ENCODE measurements at places on chromosomes 11 and 22.

DNA sequence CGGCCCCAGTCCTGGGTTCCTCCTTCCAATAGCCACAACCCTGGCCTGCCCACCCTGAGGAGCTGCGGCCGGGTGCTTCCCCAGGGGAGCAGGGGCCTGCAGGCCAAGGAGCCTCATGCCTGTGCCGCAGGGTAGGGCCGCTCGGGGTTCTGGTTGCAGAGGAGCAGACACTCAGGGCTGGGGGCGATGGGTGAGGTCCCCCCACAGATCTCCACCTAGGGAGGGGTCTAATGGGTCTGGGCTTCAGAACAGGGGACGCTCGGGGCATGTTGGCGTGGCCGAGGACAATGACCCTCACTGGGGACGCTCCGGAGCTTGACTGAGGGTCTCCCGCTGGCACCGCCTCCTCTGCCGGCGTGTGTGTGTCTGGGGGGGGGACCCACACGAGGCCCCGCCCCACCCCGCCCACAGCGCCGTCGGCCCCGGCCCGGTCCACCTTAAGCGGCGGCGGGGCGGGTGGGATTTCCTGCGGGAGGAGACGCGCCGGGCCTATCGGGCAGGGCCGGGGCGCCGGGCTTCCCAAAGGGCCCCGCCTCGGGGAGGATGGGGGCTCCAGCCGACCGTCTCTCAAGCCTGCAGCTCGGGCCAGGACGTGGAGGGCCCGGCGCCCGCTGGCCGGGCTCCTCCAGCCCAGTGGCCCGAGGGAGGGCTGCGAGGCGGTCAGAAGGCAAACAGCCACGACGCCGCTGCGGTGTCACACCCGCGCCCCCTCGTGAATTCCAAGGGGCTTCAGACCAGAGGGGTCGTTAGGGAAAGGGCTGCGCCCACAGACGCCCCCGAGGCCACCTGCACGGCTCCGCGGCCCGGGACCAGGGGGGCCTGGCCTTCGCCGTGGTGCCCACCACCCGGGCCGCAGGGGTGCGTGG, 640 bp upstream of the ZDHHC8 start:
- DNase-seq: no peak

GRCh38 chr11:44985721-44986120, 35.0 kb upstream of the TP53I11 start:
- DNase-seq: no peak

- DNase-seq: no peak
These were observed 43.2 kb downstream of the NAT10 start for GRCh38 chr11:34148504-34149165.

- no peak for DNase-seq
These were observed 12.5 kb upstream of the CARD18 start for GRCh38 chr11:105152021-105152512.

- no peak for DNase-seq
These were observed 224.3 kb downstream of the OR4A5 start for GRCh38 chr11:54930930-54931329.
